H9 (cell line): ENCODE measurements at places on chromosomes 6 and 20.

DNA sequence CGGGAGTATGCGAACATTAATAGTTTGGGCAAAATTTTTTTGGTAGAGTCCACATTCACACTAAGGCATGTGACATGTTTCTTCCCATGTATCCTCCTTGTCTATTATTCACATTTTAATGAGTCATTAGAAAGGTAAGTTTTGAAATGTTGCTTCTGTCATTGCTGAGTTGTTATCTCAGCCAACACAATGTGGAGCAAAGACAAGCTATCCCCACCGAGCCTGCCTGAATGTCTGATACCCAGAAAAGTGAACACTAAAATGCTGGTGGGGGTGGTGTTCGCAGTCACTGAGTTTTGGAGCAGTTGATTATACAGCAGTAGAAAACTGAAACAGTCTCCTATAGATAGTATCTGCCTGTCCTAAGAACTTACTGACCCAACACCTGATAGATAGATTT, 68.3 kb upstream of the ASF1A start:
- no peak for DNase-seq

- no peak for DNase-seq
Measured at GRCh38 chr6:84773133-84773430, 8.7 kb upstream of the TBX18 start.

GRCh38 chr6:127841811-127842210, 59.0 kb downstream of the THEMIS start:
- DNase-seq = no peak

- no peak for DNase-seq
Measured at GRCh38 chr6:36232172-36232571, 35.6 kb downstream of the BRPF3 start.

DNA sequence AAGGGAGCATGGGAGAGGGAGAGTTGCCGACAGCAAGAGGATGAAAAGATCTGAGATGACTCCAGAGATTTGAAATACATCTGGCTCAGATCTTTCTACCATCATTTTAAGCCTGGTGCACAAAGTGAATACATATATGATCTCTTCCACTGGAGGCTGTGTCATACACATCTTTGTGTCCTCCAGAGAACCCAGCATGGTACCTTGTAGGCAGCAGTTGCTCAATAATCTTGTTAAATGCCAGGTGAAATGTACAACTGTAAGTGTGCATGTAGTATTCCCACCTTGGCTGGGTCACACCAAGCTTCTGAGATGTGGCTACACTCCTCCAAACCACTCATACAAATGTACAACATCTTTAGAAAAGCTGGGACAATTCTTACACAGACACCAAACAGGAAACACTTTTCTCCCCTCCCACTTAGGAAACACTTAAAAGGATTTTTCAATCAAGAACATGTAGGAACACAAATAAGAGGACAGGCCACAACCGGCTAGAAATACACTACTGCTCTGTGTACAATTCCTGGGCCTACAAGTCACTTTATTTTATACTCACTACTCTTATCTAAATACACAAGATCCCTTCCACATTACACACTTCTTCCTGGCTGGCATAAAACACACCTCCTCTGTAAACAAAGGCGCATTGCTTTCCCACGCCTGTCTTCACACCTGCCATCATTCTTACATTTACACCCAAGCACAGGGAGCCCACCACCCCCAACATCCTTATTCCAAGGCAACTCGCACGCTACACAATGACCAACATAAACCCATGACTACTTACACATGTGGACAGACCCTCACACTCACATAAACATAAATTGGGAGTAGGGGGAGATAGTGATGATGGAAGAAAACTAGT, 3.8 kb upstream of the IER3 start:
- DNase-seq = no peak

DNA sequence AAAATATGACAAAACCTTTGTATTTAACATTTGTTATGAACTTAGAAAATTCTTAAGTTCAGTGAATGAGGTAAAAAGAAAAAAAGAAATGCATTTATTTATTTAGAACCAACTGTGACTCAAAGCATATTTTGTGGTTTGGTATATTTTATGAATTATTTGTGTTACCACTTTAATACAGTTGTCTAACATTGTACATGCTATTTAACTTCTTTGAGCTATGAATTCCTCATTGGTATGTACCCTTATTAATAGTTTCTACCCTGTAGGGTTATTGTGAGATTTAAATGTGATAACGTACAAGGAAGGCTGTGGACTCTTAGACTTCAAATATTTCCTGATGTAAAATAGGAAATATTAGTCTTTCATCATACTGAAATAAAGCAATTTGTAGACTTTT, 162.6 kb downstream of the MMUT start:
- DNase-seq = no peak

DNA sequence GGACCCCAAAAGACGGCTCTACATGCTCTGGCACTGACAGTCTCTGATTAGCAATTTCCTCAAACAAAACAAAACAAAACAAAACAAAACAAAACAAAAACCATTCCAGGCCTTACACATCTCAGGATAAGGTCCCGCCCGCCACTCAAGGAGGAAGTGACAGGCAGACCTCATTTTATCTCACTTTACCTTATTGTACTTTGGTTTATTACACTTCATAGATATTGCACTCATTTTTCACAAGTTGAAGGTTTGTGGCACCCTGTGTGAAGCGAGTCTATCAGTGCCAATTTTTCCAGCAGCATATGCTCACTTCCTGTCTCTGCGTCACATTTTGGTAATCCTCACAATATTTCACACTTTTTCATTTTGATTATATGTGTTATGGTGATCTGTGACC, 15.2 kb downstream of the ZBP1 start:
- no peak for DNase-seq

DNA sequence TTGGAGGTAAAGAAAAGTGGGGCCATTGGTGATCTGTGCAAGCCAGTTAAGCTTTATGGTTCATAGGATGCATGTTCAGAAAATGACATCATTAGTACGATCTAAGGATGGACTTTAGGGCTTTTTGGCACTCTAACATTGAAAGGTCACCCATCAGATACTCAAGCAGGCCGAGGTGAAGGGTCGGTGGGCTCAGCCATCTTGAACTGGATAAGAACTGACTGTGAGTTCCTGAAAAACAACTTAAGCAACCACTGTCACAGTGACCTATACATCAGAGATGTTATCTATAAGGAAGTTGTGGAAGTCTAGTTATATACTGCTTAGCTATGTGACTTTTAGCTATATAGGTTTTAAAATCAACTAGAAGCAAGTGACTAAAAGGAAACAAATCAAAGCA, 13.0 kb upstream of the ITCH start:
- no peak for DNase-seq

DNA sequence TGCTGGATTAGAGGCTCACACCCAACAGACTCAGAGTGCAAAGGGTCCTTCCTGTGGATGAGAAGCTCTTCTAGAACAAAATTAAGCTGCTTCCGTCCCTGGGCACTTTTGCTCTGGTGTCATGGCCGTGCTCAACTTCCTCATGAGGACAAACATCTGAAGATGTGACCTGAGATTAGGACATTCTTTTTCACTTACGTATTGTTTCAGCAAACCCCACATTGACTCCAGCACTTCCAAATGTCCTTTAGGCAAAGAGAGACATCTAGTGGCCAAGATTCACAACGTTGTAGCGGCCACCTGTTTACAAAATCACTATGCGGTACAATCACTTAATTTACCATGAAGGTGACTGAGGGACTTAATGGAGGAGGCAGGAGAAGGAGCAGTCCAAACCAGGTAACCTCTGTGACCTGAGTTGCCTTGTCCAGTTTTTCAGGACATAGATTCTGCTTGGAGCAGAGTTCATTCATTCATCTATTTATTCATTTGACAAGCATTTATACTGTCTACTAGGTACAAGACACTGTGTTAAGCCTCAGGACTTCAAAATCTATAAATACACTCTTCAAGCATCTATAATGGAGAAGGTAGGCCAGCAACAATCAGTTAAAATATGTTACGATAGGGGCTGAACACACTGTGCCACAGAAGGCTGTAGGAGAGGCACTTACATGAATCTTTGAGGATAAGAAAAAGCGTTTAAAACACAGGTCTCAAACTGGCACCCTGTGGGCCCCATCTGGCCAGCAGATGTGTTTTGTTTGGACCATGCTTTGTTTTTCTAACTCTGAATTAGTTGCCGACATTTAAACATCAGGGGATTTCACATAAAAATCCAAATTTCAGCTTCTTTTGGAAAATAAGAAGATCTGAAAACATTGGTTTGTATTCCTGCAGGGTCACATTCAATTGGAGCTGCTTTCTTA, 5.6 kb upstream of the ADGRF1 start:
- DNase-seq = peak; percentile 72

DNA sequence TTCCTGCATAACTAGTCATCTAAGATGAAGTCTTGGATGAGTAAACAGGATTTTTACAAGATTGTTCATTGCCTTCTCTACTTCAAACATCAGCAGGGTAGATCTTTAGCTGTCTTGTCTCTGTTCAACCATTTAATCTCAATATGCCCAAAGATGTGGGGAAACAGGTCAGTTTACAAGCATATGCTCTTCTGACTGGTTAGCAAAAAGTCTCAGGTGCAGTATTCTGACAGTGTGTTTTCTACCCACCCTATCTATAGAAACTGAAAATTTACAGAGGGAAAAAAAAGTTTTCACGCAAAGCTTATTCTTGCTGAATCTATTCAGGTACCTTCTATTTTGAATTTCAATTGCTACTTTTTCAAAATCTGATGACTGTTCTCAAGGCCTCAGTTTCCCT, 29.0 kb downstream of the MAP3K5 start:
- DNase-seq = no peak

DNA sequence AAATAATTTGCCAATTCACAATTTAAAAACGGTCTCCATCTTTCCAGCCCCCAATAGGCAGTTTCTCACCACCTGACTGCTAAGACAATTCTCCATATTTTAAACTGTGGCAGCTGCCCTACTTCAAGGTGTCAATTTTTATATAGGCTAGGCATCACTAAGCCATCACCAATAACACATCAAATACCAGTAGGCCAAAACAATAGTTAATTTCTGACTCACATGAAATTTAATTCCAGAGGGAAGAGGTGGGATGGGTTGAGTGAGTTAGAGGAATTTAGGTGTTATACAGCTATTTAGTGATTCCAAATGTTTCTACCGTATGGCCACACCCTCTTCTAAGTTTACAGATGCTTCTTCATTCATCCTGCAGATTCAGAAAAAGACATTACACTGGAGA, 49.9 kb downstream of the GFRAL start:
- no peak for DNase-seq

DNA sequence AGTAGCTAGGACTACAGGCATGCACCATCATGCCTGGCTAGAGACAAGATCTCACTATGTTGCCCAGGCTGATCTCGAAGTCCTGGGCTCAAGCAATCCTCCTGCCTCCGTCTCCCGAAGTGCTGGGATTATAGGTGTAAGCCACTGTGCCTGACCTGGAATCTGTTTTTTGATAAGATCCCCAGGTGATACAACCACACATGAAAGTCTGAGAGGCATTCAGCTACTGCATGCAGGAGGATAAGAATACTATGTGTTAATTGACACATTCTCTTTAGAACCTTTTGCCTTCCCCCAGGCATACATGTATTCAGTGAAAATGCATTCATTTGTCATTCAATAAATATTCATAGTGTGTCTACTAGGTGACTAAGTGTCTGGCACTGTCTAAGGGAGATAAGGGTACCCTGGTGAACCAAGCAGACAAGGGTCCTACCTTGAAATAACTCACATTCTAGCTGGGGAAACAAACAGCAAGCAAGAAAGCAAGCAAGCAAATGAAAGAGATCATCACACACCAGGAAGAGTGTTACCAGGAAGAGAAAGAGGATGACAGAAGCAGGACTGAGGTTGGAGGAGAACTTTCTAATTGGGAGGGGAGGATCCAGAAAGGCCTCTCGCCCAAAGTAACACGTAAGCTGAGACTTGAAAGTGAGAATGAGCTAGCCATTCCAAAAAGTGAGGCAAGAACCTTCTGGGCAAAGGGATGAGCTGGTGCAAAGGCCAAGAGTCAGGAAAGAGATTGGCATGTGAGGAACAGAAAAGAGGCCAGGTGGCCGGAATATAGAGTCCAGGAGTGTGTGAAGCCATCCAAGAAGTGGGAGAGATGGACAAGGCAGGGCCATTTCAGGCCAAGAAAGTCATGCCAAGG, 6.5 kb downstream of the GFOD1 start:
- DNase-seq = no peak

GRCh38 chr20:11807054-11808048, 110.3 kb upstream of the BTBD3 start:
- no peak for DNase-seq

- DNase-seq = no peak
Measured at GRCh38 chr6:105769987-105770386, 316.1 kb upstream of the PRDM1 start.

GRCh38 chr6:48912503-48912902, 550.5 kb downstream of the MMUT start:
- no peak for DNase-seq

GRCh38 chr6:120354452-120355098, 979.7 kb downstream of the TBC1D32 start:
- DNase-seq = no peak

DNA sequence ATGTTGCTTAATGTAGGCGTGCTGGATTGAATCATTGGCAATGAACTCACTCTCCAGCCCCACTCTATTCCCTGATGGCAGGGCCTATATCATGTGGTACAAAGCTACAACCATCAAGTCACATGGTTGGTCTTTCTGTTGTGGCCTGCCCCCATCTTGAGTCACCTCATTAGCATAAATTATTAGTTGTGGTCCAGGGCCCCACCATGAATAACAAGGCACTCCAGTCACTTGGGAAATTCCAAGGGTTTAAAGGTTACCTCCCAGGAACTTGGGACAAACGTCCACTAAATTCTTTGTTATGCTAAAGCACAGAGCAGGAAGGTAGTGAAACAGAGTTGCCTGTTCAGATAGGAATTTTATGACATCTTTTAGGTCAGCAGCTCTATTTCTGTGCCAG, 193.7 kb downstream of the SLC35F1 start:
- DNase-seq = no peak

DNA sequence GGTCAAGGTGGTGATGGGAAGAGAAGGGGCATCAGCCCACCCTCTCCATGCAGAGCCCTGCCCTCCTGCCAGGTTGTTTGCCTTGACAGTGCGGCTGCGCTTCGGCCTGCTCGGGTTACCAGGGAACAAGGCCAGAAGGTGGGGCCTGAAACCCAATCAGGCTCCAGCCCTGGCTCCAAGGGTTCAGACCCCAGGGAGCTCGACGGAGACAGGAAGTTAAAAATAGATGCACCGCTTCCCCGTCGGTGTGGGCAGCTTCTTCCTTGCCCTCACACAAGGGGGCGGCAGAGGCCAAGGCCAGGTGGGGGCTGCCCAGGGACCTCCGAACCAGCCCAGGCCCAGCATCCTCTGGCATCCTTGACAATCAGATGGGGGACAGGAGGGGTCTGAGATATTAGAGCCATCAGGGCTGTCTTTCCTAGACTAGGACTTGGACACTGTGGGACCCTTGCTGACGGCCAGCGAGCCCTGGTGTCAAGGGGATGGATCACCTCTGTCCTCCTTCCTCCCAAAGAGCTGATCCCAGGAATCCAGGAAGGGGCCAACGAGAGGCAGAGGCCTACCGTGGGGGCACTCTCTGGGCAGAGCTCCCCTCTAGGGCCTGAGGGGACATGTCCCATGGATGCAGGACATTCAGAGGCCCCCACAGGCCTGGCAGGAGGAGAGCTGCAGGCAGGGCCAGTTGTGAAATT, 65.2 kb downstream of the RIPOR3 start:
- DNase-seq = peak; percentile 93

GRCh38 chr6:144993870-144994269, 708.7 kb downstream of the UTRN start:
- no peak for DNase-seq
